Activated naive CD4-positive, alpha-beta T cell treated with Interleukin-2 at 50 U/mL for 16 hours (primary cell): ENCODE measurements at places on chromosomes 16 and 17.

- no peak for DNase-seq
These were observed 101.3 kb downstream of the HAPSTR1 start for GRCh38 chr16:9192746-9193145.

GRCh38 chr16:85568519-85568918 is 44.6 kb upstream of the GSE1 start:
- DNase-seq: no peak

GRCh38 chr17:2081564-2081963 is 26.7 kb downstream of the HIC1 start:
- no peak for DNase-seq

- DNase-seq: no peak
These were observed 1.2 kb upstream of the CES1 start for GRCh38 chr16:55834049-55834448.

- no peak for DNase-seq
These were observed 41.1 kb downstream of the TMEM132E start for GRCh38 chr17:34620458-34620857.
